ENCODE measurements at places on chromosomes 1 and 21.

DNA sequence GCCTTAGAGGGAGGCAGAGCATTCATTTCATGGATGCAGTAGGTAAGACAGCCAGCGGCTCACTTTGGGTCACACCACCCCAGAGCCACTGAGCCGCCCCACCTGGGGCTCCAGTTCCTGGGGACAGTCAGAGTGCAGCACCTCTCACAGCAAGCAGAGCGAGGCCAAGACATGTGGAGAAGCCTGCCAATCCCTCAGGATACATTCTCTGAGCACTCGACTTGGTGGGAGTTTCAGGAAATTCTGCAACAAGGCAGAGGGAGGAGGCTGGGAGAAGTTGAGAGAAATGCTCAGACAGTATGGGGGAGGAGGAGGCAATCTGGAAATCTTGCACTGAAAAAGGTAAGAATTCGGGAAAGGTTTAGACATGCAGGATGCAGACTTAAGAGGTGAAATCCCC lies 60.8 kb upstream of the WLS start:
- DNase-seq, result no peak

DNA sequence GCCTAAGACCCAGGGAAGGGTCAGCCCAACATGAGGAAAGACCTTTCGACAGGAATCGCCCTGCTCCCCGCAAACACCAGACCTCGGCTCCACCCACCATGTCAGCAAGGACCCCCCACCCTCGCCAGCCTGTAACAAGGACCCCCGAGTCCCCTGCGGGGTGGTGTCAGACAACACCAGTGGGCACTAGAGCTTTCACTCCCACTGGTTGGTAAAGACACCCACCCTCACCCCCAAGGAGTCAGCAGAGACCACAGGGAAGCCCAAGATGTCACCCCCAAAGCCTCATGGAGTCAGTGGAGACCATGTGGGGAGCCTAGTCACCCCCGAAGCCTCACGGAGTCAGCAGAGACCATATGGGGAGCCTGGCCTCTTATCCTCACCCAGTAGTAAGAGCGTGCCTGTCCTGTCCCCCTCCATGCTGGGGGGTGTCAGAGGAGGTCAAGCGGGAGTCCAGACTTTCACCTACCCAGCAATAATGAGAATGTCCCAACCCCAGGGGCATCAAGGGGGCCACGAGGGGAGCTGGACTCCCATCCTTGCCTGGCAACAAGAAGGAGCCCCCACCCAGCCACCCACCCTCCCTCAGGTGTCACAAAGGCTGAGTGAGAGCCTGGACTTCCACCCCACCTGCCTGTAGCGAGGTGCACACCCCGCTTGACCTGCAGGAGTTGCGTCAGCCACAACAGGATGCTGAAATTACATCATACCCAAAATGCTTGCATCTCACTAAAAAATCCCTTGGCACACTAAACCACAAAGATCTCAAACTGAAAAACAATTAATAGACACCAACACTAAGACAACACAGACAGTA lies 24.8 kb downstream of the SLC19A1 start:
- DNase-seq, result no peak

DNA sequence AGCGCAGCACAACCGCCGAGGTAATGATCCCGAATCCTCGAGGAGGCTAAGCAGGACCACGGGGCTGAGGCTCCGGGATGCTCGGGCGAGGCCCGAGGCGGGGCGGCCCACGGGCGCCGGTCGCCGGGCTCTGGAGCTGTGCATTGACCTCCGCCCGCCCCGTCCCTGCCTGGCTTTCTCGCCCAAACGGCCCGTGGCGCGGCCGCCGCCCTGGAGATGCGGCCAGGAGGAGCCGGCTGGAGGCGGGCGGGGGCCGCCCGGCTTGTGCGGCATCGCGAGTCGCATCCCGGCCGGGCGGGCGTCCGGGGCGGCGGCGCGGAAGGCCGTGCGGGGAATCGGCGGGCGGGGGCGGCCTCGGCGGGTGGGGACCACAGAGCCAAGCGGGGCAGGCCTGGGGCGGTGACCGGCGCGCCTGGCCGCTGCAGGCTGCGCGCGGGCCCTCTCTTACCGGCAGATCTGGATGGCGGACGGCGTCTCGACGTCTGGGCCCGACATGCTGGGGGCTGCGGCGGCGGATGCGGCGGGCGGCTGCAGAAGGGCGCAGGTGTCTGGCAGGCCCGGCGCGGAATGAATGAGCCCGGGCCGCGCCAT lies 663 bp downstream of the ACOT7 start:
- no peak for DNase-seq

DNA sequence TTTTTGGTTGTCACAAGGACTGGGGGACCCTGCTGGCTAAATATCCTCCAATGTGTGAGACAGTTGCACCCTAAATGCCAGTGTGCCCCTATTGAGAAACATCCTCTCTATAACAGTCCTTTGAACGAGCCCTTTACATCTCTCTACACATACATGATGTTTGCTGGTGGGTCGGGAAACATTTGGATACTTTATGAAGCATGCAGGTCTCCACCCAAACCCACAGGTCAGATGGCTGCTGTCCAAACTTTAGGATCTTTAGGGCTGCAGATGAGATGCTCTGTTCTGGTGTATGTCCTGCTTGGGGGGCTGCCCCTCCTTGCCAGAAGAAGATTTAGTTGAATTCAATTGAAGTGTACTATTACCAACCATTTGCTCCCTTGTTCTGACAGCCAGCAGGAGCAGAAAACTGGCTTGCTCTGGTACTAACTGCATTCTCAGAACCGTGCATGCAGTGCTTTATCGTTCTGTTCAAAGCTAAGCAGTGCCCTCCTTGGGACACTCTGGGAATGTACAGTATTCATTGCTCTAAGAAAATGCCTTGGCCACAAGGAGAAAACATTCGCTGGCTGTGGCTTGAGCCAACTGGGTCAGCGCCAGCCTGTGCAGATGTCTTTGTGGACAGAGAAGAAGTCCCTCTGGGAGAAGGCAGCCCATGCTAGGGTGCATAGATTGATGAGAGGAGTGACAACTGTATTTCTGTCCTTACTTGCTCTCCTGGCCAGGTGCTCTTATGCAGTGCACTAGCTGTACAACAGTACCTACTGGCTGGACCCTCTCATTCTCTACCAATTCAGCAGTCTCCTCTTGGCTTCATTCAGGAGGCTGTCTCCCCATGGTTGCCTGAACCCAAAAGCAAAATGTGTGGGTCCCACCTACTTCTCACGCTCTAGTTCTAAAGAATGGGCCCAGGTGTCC lies 61.4 kb upstream of the DIRAS3 start:
- no peak for DNase-seq

- DNase-seq, result no peak
Measured at GRCh38 chr1:232562855-232563510, 67.0 kb downstream of the SIPA1L2 start.

- no peak for DNase-seq
Measured at GRCh38 chr1:24903955-24904730, 25.9 kb downstream of the RUNX3 start.

Measured in esophagus squamous epithelium (tissue), 5 donors.